GM12878 (cell line): ENCODE measurements at places on chromosomes 16 and 17. TPM values are rescaled to one million over a fixed set of nuclear protein-coding genes. Genes with fewer than 3 reads are reported as not detected.

DNA sequence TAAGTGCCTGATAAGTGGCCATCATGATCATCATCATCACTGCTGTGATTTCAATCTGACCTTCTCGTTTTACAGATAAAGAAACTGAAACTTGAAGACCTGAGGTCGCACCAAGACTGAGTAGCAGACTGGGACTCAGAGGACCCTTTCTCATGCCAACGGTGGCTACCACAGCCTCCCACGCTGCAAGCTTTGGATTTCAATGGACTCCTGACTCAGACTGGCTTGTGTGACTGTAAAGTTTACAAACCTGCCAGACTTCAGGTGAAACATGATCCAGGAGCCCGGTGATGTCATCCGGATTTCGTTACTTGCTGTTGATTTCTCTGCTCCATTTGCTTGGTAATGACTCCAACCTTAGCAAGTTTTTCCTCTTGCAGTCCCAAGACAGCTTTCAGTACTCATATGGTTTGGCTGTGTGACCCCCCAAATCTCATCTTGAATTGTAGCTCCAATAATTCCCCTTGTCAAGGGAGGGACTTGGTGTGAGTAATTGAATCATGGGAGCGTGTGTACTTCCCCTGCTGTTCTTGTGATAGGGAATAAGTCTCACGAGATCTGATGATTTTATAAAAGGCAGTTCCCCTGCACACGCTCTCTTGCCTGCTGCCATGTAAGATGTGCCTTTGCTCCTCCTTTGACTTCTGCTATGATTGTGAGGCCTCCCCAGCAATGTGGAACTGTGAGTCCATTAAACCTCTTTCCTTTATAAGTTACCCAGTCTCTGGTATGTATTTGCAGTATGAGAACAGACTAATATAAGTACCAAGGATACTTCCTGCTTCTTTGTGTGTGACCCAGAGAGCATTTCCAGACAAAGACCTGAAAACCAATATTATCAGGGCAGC lies 26.7 kb upstream of the IRX6 start:
- H3K36me3 ChIP-seq: no peaks in the 10 kb centered on the region
- no peaks in the 10 kb centered on the region; the same call in 1 of the 2 replicates for H3K27me3 ChIP-seq
- H3K4me1 ChIP-seq: no peaks in the 10 kb centered on the region
- no peak overlapping the region for H3K4me3 ChIP-seq

DNA sequence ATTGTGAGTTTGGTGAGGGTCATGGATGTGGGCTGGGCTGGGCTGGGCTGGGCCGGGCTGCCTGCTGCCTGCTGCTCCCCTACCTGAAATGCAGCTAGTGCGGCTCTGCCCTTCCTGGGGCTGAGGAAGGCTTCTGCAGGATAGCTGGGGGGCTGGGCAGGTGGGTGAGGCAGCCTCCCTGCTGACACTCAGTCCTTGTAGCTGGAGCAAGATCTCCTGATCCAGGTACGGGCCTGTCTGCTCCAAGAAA lies 4.7 kb downstream of the RPL13 start:
- H3K4me3 ChIP-seq: peak overlapping the region; percentile 89; the same call in 1 of the 2 replicates
- H3K27me3 ChIP-seq: no peaks in the 10 kb centered on the region
- peaks cover 22% of the 10 kb centered on the region for H3K36me3 ChIP-seq
- DNase-seq: no peak
- no peak overlapping the region for H3K27ac ChIP-seq

DNA sequence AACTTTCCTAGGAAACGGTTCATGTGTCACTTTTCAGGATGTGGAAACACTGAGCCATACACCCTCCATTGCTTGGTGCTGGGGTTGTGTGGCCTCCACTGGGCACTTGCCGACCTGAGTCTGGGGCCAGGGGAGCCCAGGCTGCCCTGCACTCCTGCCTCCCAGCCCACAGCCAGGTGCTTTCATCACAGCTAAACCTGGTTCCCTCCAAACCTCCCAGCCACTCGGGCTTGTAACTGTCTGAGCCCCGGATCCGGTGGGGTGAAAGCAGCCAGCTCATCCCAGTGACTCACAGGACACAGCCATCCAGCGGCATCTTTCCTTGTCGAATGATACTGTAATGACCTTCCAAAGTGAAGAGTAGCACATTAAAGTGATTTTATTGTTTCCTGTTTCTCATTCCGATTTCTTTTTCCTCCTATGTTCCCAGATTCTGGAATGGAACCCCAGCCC lies 19.8 kb downstream of the CARHSP1 start:
- H3K36me3 ChIP-seq: peaks cover 44% of the 10 kb centered on the region
- no peak overlapping the region for H3K4me3 ChIP-seq
- no peak overlapping the region for H3K27ac ChIP-seq
- H3K4me1 ChIP-seq: no peaks in the 10 kb centered on the region; the same call in 1 of the 2 replicates
- DNase-seq: no peak

The TMEM235 gene
- polyA plus RNA-seq: not detected in 2 replicates

The GPR179 gene
- 0.01 and 0.05 TPM in 2 replicates for polyA plus RNA-seq

The GSDMA gene
- not detected in 2 replicates for polyA plus RNA-seq

The CIBAR2 gene
- polyA plus RNA-seq: 0.17 TPM in 1 of 2 replicates, not detected in the other

The TCAP gene
- polyA plus RNA-seq: 0.19 TPM in 1 of 2 replicates, not detected in the other
